ENCODE measurements at places on chromosomes 11 and 22.

GRCh38 chr22:32534252-32535235 lies 59.9 kb downstream of the FBXO7 start:
- DNase-seq: no peak

- DNase-seq: peak; percentile 84
These were observed 18.3 kb downstream of the CYTH4 start for GRCh38 chr22:37300551-37301017.

DNA sequence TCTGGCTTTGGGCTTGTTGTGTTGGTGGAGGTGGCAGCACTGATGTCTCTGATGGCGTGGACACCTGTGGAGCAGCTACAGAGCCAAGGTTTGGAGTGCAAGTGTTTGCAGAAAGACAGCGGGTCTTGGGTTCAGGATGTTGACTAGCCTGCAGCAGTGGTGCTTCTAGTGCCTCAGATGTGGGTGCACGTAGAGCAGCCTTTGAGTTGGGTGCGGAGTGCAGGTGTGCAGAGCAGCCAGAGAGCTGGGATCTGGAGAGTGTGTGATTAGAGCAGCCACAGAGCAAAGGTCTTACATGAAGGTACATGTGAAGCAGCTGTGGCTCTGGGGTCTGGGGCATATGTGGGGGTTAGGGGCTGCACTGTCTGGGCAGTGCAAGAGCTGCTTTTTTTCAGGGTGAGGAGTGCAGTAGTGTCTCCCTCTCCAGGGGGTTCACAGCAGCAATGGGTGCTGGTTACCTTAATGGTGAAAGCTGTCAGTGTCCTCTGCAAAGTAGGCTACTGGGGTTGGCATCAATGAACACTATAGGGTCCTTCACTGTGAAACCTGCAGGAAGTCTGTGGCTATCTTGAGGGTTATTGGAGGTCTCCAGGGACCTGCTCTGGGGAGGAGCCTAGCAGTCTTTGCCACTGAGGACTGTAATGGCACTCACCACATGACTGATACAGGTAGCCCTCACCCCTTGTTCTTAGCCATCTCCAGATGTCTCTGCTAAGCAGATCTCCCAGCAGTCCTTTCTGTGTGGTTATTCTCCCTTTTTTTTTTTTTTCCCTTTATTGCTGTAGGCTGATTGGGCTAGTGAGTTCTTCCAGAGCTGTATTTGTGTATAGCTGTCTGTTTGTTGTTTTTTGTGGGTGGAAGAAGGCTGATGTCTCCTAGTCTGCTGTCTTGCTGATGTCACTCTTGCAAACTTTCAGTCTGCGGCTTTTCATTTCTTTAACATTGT lies 14.3 kb downstream of the BIRC2 start:
- no peak for DNase-seq

GRCh38 chr22:29306175-29306834 lies at the start of gene GAS2L1:
GAS2L1 (plus strand) TSS chr22:29306650; CDS start chr22:29308106, 1,456 bp downstream.
- peak; percentile 75 for DNase-seq

Measured in activated CD8-positive, alpha-beta memory T cell treated with anti-CD3 and anti-CD28 coated beads for 24 hours (primary cell).